Activated CD4-positive, alpha-beta T cell treated with anti-CD3 and anti-CD28 coated beads, Interleukin-2, amount 10 ng/mL, durations not matched to agents 7 days and 5 days (primary cell): ENCODE measurements at places on chromosomes 11 and 22.

- no peak overlapping the region for H3K4me3 ChIP-seq
- H3K27me3 ChIP-seq = peaks cover 1% of the 10 kb centered on the region
- no peaks in the 10 kb centered on the region for H3K4me1 ChIP-seq
- no peaks in the 10 kb centered on the region for H3K36me3 ChIP-seq
These were observed 32.3 kb downstream of the AMOTL1 start for GRCh38 chr11:94800414-94800813.

GRCh38 chr11:94576306-94576705, 9.1 kb downstream of the PIWIL4 start:
- no peak overlapping the region for H3K4me3 ChIP-seq
- H3K4me1 ChIP-seq = no peaks in the 10 kb centered on the region
- no peak for DNase-seq
- peaks cover 2% of the 10 kb centered on the region for H3K27me3 ChIP-seq
- H3K36me3 ChIP-seq = no peaks in the 10 kb centered on the region

DNA sequence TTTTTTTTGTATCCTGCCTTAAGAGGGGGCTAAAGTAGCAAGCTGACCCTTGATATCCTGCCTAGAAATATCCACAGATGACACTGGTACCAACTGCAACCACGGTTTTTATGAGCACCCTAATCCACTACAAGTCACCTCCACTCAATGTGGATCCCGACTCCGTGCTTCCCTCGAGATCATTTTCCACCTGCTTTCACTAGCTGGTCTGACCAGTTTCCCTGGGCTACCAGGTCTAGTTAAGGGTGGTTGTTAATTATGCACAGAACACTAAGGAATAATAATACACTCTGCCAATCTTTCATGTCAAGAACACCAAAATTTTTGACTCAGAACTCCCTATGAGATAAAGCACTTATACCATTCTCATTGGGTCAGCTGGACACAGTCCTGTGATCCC, 82.3 kb downstream of the ABTB2 start:
- H3K36me3 ChIP-seq = no peaks in the 10 kb centered on the region
- no peak for DNase-seq
- H3K4me1 ChIP-seq = no peaks in the 10 kb centered on the region
- H3K27ac ChIP-seq = no peak overlapping the region

- H3K4me1 ChIP-seq = peaks cover 18% of the 10 kb centered on the region
- DNase-seq = no peak
- no peak overlapping the region for H3K4me3 ChIP-seq
- peaks cover 73% of the 10 kb centered on the region for H3K36me3 ChIP-seq
- H3K27me3 ChIP-seq = no peaks in the 10 kb centered on the region
These were observed 90.7 kb upstream of the OR4B1 start for GRCh38 chr11:48125866-48126265.

- no peak overlapping the region for H3K4me3 ChIP-seq
- H3K27ac ChIP-seq = no peak overlapping the region
- peaks cover 22% of the 10 kb centered on the region for H3K27me3 ChIP-seq
- no peak for DNase-seq
These were observed 86.5 kb upstream of the SLC25A18 start for GRCh38 chr22:17476838-17477237.

GRCh38 chr22:35905894-35906293, 122.7 kb downstream of the RBFOX2 start:
- peaks cover 12% of the 10 kb centered on the region for H3K27me3 ChIP-seq
- no peaks in the 10 kb centered on the region for H3K36me3 ChIP-seq
- H3K4me3 ChIP-seq = no peak overlapping the region
- no peak overlapping the region for H3K27ac ChIP-seq
- peaks cover 5% of the 10 kb centered on the region for H3K4me1 ChIP-seq

DNA sequence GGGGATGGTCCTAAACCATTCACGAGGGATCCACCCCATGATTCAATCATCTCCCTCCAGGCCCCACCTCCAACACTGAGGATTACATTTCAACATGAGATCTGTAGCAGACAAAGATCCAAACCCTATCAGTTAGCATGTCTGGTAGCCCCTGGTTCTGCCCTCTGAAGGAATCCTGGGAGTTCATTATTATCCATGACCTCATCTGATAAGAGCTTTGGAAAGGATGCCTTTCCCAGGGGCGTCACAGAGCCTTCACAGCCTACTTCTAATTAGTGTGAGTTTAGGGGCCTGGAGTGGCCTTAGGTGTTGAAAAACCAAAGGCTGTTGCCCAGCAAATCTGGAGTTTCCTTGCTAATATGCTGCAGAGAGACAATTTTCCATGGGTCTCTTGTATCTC, 8.6 kb upstream of the EIF3M start:
- no peak overlapping the region for H3K27ac ChIP-seq
- H3K4me1 ChIP-seq = peaks cover 5% of the 10 kb centered on the region
- H3K27me3 ChIP-seq = no peaks in the 10 kb centered on the region
- H3K4me3 ChIP-seq = no peak overlapping the region

- H3K36me3 ChIP-seq = no peaks in the 10 kb centered on the region
- H3K4me1 ChIP-seq = no peaks in the 10 kb centered on the region
- DNase-seq = no peak
These were observed 900.7 kb downstream of the JRKL start for GRCh38 chr11:97290464-97291041.

- peaks cover 11% of the 10 kb centered on the region for H3K36me3 ChIP-seq
- H3K4me1 ChIP-seq = peaks cover 14% of the 10 kb centered on the region
- peaks cover 2% of the 10 kb centered on the region for H3K27me3 ChIP-seq
- no peak overlapping the region for H3K4me3 ChIP-seq
- no peak overlapping the region for H3K27ac ChIP-seq
These were observed 31.5 kb downstream of the PARVG start for GRCh38 chr22:44211946-44212930.

- H3K4me3 ChIP-seq = no peak overlapping the region
- no peak for DNase-seq
- peaks cover 15% of the 10 kb centered on the region for H3K27me3 ChIP-seq
- H3K27ac ChIP-seq = no peak overlapping the region
- peaks cover 15% of the 10 kb centered on the region for H3K4me1 ChIP-seq
These were observed 25.8 kb downstream of the KRTAP5-5 start for GRCh38 chr11:1655168-1656060.

- H3K36me3 ChIP-seq = no peaks in the 10 kb centered on the region
- H3K4me3 ChIP-seq = no peak overlapping the region
- no peaks in the 10 kb centered on the region for H3K4me1 ChIP-seq
- peaks cover 2% of the 10 kb centered on the region for H3K27me3 ChIP-seq
These were observed 133.4 kb downstream of the DCDC1 start for GRCh38 chr11:31236143-31236542.

DNA sequence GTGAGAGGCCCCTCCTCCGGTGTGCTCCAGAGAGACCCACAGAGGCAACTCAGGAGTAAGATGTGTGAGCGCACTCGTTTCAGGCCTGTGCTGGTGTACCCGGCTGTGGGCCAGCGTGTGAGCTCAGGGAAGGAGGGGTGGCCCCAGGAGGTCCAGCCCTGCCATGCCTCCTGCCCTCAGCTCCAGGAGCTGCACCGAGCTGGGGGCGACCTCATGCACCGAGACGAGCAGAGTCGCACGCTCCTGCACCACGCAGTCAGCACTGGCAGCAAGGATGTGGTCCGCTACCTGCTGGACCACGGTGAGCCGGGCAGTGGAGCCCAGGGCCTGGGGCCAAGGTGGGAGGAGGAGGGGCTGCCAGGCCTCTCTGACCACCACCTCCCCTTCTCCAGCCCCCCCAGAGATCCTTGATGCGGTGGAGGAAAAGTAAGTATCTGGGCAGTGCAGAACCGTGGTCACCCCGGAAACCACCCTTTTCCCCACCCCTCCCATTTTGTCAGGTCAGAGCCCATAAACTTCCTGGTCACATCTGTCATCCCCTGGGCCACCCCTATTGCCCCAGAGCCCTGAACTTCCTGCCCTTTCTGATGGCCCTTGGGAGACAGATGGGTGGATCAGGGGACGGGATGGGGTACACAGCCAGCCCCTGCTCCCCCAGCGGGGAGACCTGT, 2.5 kb upstream of the MDK start:
- peak overlapping the region; percentile 10 for H3K4me3 ChIP-seq
- H3K36me3 ChIP-seq = peaks cover 34% of the 10 kb centered on the region
- DNase-seq = no peak
- H3K27me3 ChIP-seq = peaks cover 12% of the 10 kb centered on the region

- H3K27ac ChIP-seq = no peak overlapping the region
- DNase-seq = no peak
- no peaks in the 10 kb centered on the region for H3K27me3 ChIP-seq
- H3K4me3 ChIP-seq = no peak overlapping the region
- H3K4me1 ChIP-seq = no peaks in the 10 kb centered on the region
These were observed 183.9 kb downstream of the KIRREL3 start for GRCh38 chr11:126816645-126817044.

GRCh38 chr11:44804449-44805437, 78.0 kb downstream of the TSPAN18 start:
- no peaks in the 10 kb centered on the region for H3K4me1 ChIP-seq
- H3K4me3 ChIP-seq = no peak overlapping the region
- H3K27me3 ChIP-seq = peaks cover 8% of the 10 kb centered on the region
- no peak overlapping the region for H3K27ac ChIP-seq
- DNase-seq = no peak
- no peaks in the 10 kb centered on the region for H3K36me3 ChIP-seq

DNA sequence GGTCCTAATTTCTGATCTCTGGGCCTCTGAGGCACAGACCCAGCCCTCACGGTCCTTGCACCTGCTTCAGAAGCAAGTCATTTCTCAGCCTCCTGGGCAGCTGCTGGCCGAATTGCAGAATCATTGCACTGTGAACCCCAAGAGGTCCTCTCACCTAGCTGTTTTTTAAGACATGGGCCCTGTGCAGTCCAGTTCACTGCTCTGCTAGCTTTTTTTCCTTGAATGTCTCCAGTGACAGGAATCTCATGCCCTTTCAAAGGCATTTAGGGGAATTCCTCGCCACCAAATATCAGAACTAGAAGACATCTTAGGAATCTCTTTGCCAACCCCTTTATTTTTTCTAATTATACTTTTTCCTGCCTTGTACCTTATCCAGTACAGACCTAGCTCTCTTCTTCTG, 35.6 kb upstream of the TP53I11 start:
- no peak for DNase-seq
- no peaks in the 10 kb centered on the region for H3K27me3 ChIP-seq
- no peaks in the 10 kb centered on the region for H3K36me3 ChIP-seq
- no peak overlapping the region for H3K27ac ChIP-seq
- H3K4me3 ChIP-seq = no peak overlapping the region

DNA sequence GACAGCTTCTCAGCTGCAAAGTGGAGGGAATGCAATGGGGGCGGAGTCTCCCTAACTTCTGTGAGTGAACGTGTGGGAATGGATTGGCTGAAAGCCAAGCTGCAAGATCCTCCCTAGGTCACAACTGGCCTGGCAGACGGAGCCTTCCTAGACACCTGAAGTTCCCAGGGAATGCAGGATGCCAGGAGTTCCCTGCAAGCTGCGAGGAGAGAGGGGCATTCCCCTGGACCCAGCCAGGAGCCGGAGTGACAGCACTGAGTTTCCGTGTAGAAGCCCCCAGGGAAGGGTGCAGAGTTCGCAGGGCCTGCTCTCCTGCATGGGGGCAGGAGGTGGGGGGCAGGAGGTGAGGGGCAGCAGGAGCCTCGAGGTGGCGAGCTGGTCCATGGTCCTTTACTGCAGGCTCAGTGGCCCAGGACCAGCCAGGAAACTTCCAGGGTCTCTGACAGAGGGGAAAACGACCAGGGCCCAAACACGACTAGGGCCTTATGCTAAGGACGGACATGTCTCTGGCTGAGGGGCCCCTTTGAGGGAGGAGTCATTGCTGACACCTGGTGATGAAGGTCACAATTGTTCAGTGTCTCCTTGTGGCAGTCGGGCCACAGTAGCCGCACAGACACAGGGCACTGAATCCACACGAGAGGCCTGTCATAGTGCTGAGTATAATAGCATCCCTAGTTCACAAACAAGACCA, 141.4 kb downstream of the FBXO7 start:
- no peaks in the 10 kb centered on the region for H3K27me3 ChIP-seq
- no peak overlapping the region for H3K27ac ChIP-seq
- no peak for DNase-seq
- no peak overlapping the region for H3K4me3 ChIP-seq
- no peaks in the 10 kb centered on the region for H3K4me1 ChIP-seq

DNA sequence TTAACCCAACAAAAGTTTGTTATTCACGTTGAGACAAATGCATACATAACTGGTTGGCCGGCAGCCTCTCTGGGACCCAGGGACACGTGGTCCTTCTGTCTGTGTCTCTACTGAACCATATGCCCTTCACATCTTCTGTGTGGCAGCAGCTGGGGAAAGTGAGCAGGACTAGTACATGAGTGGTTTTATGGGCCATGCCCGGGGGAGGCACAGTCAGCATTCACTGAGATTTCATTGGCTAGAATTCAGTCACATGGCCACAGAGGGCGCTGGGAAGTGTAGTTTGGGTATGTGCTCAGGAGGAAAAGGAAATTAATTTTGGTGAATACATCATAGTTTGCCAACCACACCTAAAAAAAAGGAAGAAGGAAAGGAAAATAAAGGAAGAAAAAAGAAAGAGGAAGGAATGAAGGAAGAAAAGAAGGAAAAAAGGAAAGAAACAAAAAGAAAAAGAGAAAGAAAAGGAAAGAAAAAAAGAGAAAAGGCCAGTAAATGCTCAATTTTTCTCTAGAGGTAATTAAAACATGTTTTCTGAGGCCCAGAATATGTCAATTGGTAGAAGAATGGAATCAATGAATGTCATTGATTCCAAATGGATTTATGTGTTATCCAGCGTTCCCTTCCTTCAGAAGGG, 55.9 kb upstream of the KIRREL3 start:
- H3K27ac ChIP-seq = no peak overlapping the region
- H3K36me3 ChIP-seq = no peaks in the 10 kb centered on the region
- no peak for DNase-seq
- no peaks in the 10 kb centered on the region for H3K27me3 ChIP-seq
- H3K4me3 ChIP-seq = no peak overlapping the region
- no peaks in the 10 kb centered on the region for H3K4me1 ChIP-seq

GRCh38 chr11:48170241-48171233, 46.1 kb upstream of the OR4B1 start:
- H3K36me3 ChIP-seq = peaks cover 20% of the 10 kb centered on the region
- H3K4me1 ChIP-seq = peaks cover 38% of the 10 kb centered on the region
- no peaks in the 10 kb centered on the region for H3K27me3 ChIP-seq
- no peak overlapping the region for H3K4me3 ChIP-seq

DNA sequence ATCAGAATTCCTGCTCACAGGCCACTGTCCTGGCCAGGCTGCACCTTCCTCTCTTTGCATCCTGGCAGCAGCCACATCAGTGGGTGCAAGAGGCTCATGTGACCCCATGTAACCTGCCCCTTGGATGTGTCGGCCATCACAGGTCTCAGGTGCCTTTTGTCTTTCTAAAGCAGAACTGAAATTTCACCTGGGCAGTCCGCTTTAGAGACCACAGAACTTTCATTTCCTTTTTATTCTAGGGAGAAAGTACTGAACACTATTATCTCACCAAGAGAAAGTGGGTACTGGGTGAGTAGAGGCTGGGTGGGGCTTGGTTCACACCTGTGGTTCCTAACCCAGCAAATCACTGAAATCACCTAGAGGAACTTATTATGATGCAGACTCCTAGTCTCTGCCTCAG, 51.7 kb upstream of the NUP160 start:
- no peak overlapping the region for H3K27ac ChIP-seq
- DNase-seq = peak; percentile 15
- no peaks in the 10 kb centered on the region for H3K27me3 ChIP-seq
- no peak overlapping the region for H3K4me3 ChIP-seq
